Activated CD8-positive, alpha-beta T cell treated with anti-CD3 and anti-CD28 coated beads, Interleukin-2, amount 10 ng/mL, durations not matched to agents 7 days and 5 days (primary cell): ENCODE measurements at places on chromosomes 1 and 21.

DNA sequence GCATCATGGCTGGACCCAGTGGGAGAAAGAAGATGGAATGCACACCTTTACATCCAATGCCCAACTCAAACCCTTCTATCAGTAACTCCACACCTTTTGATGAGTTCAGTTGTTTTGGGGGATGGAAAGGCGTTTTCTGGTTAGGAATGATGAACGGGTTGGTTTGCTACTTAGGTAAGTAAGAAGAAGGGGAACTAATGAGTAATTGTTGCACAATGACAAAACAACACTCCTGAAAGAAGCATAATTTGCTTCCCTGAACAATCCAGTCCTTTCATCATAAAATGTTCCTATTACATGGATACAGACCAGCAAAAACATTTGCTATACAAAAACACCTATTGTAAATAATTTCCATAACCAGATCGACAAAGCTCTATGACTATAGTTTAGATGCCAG lies 35.9 kb upstream of the NFIA start:
- H3K4me1 ChIP-seq: peaks cover 11% of the 10 kb centered on the region
- no peak overlapping the region for H3K27ac ChIP-seq
- H3K27me3 ChIP-seq: peaks cover 41% of the 10 kb centered on the region
- H3K36me3 ChIP-seq: no peaks in the 10 kb centered on the region

DNA sequence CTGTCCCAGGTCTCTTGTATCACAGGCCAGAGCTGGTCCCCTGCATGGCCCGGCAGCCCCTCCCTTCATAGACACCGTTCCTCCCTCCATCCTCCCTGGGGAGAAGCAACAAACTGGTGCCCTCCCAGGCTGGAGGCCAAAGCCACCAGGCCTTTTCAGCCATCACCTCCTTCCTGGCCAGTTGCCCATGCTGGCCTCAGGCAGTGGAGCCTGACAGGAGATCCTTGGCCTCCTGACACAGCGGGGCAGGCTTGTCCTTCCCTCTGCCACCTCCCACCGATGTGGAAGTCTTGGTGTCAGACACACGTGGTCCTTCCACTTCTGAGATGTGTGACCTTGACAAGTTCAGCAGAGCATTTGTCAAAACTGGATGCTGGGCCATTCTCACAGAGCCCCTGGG lies 206.0 kb downstream of the HIVEP3 start:
- no peak overlapping the region for H3K4me3 ChIP-seq
- no peaks in the 10 kb centered on the region for H3K27me3 ChIP-seq
- H3K36me3 ChIP-seq: no peaks in the 10 kb centered on the region
- H3K27ac ChIP-seq: no peak overlapping the region

GRCh38 chr21:43721939-43722338 lies 3.0 kb downstream of the PDXK start:
- peaks cover 27% of the 10 kb centered on the region for H3K36me3 ChIP-seq
- peaks cover 7% of the 10 kb centered on the region for H3K27me3 ChIP-seq
- no peak overlapping the region for H3K27ac ChIP-seq
- H3K4me1 ChIP-seq: peaks cover 49% of the 10 kb centered on the region
- no peak overlapping the region for H3K4me3 ChIP-seq

GRCh38 chr1:58785442-58786058 lies 1.7 kb upstream of the JUN start:
- H3K36me3 ChIP-seq: peaks cover 39% of the 10 kb centered on the region
- no peaks in the 10 kb centered on the region for H3K27me3 ChIP-seq
- DNase-seq: no peak

GRCh38 chr1:56755911-56756310 lies 63.3 kb downstream of the FYB2 start:
- no peak for DNase-seq
- H3K36me3 ChIP-seq: no peaks in the 10 kb centered on the region
- no peak overlapping the region for H3K27ac ChIP-seq
- H3K4me3 ChIP-seq: no peak overlapping the region
- H3K27me3 ChIP-seq: peaks cover 3% of the 10 kb centered on the region
- H3K4me1 ChIP-seq: no peaks in the 10 kb centered on the region
